Psoas muscle (tissue), 8 donors: ENCODE measurements at places on chromosomes 4 and X. TPM values are rescaled to one million over a fixed set of nuclear protein-coding genes. Genes with fewer than 3 reads are reported as not detected.

CPZ gene
- not detected for total RNA-seq

C4orf46 gene
- 0.57 TPM for total RNA-seq

HTN3 gene
- not detected for total RNA-seq

GABRB1 gene
- total RNA-seq: not detected

MEPE gene
- not detected for total RNA-seq

SSX4B gene
- not detected for total RNA-seq

CASP6 gene
- 2.7 TPM for total RNA-seq

VSIG1 gene
- not detected for total RNA-seq

SOWAHB gene
- total RNA-seq: not detected

SULT1E1 gene
- total RNA-seq: not detected

ATRX gene
- 45.8 TPM for total RNA-seq

BEX1 gene
- total RNA-seq: 0.48 TPM
